Activated T-cell treated with anti-CD3 and anti-CD28 coated beads, Interleukin-2, amount 50 U/mL, for 1 hour (primary cell): ENCODE measurements at places on chromosomes 5 and 9.

DNA sequence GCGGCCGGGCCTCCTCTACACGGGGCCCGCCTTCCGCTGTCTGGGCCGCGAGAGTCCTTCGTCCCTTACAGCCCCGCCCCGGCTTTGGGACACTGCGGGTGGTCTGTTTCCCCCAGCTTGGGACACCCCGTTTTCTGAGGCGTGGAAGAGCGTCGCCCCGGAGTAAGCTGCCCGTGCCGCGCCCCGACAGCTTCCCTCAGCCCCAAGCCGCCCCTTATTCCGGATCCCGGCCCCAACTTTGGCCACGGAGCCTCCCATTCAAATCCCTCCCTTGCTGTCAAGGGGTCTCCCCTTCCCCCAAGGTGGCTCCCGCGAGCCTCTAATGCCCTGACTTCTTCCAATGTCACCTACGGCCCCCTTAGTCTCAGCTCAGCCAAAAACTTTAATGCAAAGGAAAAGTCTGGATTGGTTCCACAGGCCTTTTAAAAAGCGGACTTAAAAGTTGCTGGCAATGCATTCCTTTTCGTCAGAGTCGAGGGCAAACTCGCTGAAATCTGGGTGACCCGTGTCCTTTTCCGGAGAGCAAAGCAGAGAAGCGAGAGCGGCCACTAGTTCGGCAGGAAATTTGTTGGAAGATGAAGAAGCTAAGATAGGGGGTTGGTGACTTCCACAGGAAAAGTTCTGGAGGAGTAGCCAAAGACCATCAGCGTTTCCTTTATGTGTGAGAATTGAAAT lies 19.8 kb downstream of the EXOSC2 start:
- DNase-seq: no peak

DNA sequence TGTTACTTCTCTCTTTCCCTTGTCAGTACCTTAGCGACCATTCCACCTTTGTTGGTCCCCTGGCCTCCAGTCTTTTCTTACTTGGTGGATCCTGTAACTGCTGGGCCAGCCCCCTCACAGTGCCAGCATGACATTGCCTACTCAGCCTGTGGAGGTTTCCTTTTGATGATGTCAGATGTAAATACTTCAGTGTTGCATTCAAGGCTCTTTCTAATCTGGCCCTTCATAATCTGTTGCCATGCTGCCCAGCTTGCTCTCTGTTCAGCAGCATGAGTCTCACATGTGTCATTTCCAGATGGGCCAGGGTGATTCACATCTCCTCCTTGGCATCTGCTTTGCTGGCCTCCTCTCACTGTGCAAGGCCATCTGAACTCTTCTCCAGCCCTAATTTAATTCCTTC lies 57.1 kb downstream of the MAST4 start:
- DNase-seq: no peak

GRCh38 chr5:135120951-135121350 lies 86.9 kb upstream of the PITX1 start:
- DNase-seq: no peak

GRCh38 chr5:164998590-164998989 lies 1493.2 kb downstream of the MAT2B start:
- no peak for DNase-seq

DNA sequence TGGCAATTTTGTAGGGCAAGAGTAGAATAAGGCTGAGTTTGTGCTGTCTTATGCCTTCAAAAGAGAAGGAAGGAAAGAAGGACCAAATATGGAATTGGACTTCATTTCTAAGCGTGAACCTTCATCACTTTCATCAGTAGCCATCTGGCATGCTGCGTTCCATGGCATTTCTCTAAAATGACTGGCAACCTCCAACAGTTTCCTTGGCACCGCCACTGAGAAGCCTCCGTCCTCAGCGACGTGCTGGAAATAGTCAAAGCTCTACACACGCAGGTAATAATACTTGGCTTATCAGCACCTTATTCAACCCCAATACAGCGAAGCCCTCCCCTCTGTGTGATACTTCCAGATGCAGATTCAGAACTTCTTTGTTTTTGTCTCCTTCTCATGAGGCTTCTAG lies 169.7 kb upstream of the CD180 start:
- no peak for DNase-seq

- DNase-seq: no peak
These were observed 946.3 kb downstream of the DTWD2 start for GRCh38 chr5:118042076-118042475.

DNA sequence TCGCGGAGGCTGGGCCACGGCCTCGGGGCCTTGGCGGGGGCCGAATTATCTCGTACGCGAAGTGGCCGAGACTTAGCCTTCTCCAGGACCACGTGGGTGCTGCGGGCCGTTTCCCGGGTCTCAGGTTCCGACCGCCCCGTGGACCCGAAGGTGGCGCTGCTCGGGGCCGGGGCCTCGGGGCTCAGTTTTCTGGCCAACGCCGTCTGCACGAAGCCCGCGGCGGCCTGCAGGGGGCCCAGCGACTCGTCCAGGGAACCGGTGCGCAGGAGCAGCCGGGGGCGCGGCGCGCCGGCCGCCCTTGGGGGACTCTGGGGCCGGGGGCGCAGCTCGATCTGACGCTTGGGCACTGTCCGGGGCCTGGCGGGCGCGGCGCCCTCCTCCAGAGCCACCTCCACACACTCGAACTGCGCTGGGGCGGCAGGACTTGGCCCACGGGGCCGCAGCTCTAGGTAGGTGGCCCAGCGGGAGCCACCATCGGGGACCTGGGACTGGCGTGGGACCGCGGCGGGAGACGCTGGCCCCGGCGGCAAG lies 716 bp downstream of the PROB1 start:
- DNase-seq: peak; percentile 74

GRCh38 chr5:10572451-10572850 lies 8.6 kb downstream of the ANKRD33B start:
- no peak for DNase-seq

DNA sequence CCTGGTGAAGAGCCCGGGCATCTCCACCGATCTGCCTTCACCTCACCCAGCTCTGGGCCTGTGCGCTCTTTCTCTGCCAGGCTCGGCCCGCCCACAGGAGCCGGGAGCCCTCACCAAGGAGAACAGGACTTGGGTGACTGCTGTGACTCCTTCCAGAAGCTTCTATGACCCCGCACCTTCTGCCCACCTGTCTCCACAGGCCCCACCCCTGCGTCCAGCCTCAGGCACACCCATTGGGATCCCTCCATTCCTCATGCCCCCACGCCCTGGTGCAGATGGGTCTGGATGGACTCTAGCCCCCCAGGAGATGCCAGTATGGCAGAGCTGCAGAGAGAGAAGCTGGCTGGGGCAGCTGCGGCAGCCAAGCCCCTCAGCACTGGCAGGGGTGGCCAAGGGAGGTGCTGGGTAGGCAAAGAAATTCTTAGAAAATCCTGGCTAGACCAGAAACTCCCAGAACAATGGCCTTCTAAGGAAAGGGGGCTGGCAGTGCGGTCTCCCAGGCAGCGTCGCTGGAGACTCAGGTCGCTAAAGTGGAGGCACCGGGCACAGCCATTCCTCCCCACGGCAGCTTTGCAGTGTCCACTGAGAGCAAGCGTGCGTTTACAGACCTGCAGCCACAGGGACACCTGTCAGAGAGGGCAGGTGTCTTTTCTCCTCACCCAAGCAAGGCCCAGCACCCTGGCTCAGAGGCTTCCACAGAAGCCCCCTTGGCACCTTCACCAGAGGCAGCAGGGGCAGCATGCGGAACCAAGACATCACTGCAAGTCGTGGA lies 17.3 kb downstream of the LPCAT1 start:
- DNase-seq: no peak
